ENCODE measurements at places on chromosomes 5 and 9.

DNA sequence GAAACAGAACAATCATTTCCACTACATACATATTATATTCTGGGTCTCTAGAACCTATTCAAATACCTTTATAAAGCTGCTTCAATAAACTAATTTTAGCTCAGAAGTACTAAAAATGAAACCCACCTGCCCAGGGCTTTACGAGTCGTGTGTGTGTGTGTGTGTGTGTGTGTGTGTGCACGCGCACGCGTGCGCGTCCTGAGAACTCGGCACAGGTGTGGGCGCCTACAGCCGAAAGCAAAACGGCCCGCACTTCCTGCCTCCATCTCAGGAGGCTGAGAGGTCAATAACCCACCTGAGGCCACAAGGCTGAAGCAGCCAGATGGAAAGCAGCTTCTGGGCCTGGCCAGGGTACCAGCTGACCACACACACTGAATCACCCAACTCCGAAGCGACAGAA, 3.0 kb downstream of the CLPTM1L start:
- no peak for DNase-seq

DNA sequence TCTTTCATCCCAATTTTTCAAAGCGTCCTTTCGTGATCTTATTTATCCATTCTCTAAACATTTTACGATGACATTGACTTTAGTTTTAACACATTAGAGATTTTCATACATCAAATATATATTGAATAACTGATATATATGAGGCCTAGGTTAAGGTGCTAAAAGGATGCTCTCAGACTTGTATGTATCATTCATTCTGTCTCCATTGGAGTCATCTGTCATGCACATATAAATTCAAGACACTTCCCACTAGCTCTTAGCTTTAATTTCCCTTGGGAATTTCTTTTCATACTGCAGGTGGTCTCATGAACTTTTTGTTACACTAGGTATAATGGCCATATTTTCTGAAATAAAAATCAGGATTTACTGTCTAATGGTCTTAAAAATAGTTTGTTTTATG, 635.8 kb upstream of the C9orf72 start:
- no peak for DNase-seq

DNA sequence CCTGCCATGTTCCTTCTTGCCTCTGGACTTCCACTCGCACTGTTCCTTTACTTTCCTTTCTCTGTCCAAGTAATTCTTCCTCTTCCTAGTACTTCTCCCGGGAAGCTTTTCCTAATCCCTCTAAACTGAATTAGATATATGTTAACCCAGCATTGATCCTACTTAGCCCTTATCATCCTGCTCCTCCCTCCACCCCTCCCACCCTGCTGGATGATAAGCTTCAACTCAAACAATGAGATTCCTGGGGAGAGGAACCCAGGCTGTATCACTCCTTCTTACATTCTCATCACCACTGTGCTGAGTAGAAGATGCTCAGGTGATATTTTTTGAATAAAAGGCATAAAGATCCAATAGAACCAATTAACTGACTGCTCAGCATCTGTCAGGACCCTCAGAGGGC, 45.7 kb downstream of the CDK5RAP2 start:
- DNase-seq: no peak

- no peak for DNase-seq
Observed at GRCh38 chr9:128636024-128636390, 20.6 kb downstream of the DYNC2I2 start.

- DNase-seq: no peak
Observed at GRCh38 chr5:79829260-79829659, 139.6 kb downstream of the CMYA5 start.

- no peak for DNase-seq
Observed at GRCh38 chr9:72278959-72279358, 86.0 kb downstream of the ZFAND5 start.

GRCh38 chr5:2797160-2797559, 45.7 kb upstream of the IRX2 start:
- no peak for DNase-seq

DNA sequence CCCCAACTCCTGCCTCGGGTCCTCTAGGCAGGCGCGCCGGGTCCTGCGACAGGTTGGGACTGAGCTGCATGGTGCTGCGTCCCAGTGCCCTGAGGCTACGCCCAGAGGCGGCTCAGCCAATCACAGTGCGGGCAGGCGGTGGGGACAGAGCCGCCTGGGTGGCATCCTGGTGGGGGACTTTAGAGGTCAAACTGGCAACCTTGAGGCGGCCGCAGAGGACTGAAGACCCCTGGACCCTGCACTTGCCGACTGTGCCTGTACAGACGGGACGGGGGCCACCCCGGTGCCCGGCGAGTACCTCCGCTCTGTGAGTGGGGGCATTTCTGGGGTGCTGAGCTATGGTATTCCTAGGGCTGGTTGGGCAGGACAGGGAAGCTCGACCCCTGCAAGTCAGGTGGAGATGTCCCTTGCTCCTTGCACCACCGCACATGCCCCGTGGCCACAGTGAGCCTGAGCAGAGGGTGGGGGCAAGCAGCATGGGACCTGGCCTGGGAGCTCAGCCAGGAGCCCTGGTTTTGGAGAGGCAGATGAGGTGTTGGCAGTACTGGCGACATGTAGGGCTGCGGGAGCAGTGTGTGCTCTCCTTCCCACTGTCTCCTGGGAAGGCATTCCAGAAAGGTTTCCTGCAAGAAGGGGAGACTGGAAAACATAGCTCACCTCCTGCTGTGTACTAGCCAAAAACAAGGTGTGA, 45.5 kb downstream of the CTSL start:
- no peak for DNase-seq
